ENCODE measurements at places on chromosomes 11 and 22.

- no peak for DNase-seq
Observed at GRCh38 chr11:75078233-75078632, 18.4 kb downstream of the OR2AT4 start.

DNA sequence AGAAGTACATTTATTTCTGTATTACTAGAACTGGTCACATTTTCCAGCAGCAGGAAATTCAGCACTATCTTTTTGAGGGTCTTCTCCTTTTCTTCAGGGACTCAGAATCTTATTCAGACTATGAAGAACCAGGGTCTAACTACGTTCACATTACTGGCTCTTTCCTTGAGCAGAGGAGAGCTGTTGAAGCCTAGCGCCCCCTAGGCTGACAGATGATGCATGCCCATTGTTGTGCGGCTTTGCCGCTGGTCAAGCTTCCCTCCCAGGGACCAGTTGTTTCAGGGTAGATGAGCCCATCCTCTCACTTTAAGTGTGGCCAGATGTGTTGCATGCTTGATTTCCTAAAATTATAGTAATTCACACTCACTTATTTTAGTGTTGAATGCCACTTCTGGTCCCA lies 168.2 kb upstream of the PDGFD start:
- no peak for DNase-seq

DNA sequence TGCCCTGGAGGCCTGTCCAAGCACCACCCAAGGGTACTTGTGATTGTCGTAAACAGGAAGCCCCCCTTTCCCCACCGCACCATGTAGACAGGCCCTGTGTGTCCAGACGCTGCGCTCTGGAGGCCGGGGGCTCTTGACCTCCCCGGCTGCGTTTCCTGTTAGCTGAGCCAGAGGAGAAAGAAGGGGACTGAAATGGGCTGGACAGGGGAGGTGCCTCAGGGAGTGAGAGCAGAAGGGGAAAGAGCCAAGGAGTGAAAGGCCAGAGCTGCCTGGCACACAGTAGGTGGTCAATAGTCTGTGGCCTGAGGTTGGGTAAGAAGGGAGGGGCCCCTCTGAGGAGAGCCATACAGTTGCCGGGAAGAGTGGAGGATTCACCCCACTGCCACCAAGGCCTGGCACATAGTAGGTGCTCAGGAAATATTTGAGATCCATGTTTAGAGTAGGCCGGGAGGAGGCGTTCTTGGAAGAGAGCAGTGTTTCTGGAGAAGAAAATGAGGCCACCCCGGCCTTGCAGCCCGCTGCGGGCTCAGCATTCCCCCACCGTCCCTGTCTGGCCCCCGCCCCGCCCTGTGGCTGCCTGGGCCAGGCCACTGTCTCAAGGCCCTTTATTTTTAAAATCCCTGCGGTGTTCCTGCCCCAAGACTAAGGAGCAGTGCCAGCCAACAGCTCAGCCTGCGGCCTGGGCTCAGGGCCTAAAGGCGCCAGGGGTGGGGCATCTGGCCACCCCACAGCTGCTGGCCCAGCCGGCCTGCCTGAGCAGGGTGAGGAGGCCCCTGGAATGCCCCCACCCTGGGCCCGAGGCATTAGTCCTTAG lies 13.6 kb upstream of the CDC42EP1 start:
- DNase-seq, result no peak

DNA sequence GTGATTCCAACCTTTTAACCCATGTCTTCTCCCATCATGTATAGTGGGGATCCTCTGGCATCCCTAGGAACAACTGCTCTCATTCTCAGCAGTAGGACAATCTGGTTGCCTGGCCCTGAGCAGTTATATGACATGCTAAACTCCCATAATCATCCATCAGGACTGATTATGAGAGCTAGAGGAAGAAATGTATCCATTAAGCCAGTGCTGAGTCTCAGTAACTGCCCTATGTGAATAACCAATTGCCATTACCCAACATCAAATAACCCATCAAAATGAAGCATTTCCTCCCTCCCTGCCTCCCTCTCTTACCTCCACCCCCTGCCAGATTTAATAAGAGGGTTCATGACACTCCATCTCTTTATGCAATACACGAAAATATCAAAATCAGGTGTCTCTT lies 277.6 kb downstream of the NXPE2 start:
- DNase-seq, result no peak

- DNase-seq, result no peak
Observed at GRCh38 chr11:5684036-5684645, 733 bp downstream of the TRIM5 start.

DNA sequence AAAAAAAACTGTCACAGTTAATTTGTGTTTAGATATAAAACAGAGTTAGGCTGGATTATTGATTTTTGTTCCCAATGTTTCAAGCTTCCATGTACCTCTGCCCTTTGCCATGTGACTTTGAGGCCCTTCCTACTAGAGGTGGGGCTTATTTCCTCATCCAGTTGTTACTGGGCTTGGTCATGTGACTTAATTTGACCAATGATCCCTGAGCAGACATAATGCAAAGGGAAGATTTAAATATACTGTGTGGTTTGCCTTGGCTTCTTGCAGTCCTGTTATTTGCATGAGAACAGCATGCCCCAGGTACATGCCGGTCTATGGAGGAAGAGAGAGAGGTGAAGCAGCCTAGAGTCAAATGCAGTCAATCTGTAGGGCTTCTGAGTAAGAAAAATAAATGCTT lies 347.0 kb downstream of the MIAT start:
- DNase-seq, result no peak

- no peak for DNase-seq
Observed at GRCh38 chr11:36385121-36385970, 89.3 kb downstream of the PRR5L start.

- DNase-seq, result no peak
Observed at GRCh38 chr11:6225896-6226295, 8.5 kb downstream of the FHIP1B start.

- DNase-seq, result no peak
Observed at GRCh38 chr22:22316589-22316988, 72.0 kb downstream of the VPREB1 start.

- DNase-seq, result no peak
Observed at GRCh38 chr11:84993386-84993785, 633.8 kb downstream of the DLG2 start.

- peak; percentile 23 for DNase-seq
Observed at GRCh38 chr22:46661221-46661851, 41.1 kb downstream of the GRAMD4 start.

GRCh38 chr22:43749473-43749872 lies 62.6 kb downstream of the EFCAB6 start:
- no peak for DNase-seq

- no peak for DNase-seq
Observed at GRCh38 chr11:95296165-95296564, 65.2 kb upstream of the SESN3 start.

GRCh38 chr11:88193278-88193677 lies 18.0 kb upstream of the RAB38 start:
- DNase-seq, result no peak

DNA sequence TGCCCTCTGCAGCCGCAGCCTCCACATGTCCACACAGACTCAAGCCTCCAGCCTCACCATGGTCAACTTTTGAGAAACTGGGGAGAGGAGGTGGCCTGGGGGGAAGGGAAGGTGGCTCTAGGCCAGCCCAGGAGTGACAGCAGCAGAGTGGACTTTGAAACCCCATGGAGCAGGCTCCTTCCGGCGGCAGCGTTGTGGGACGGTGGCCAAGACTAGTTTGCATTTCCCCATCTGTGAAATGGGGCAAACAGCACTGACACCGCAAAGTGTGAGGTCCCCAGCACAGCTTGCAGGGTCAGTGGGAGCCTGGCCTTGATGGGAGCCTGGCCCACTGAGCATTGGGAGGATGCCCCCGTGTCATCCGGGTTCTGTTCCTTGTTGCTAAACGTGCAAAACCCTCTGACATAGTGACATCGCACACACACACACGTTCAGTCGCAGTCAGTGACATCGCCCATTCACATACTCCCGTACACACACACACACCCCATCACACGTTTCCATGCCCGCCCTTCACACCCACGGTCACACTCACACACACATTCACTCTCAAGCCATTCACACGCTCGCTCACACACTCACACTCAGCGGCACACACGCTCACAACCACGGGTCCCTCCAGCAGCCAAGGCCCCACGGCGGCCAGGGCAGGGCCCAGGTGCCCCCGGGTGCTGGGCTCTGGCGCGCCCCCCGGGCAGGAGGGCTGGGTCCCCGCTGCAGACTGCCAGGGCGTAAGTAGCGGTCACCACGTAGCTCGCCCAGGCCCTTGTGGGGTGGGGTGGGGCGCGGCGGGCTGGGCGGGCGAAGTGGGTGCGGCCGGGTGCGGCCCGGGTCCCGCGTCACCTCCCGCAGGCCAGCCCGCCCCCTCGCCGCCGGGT lies 585 bp downstream of the CYB5R3 start:
- no peak for DNase-seq

DNA sequence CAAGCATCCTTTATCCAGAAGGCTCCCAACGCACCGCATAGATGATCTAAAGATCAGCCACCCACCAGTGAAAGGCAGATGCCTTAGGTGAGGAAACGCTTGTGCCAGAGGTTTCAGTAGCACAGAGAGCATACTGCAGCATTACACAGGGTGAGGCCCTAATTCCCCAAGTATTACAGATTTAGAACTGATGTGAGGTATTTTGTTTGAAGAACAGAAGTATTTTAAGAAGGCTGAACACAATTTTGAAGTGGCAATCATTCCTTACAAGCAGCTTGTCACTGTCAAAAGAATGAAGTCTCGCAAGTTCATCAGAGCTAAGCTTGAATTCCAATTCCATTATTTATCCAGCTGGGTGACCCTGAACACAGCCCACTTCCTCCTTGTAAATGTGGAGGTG lies 70.0 kb upstream of the FAT3 start:
- no peak for DNase-seq

DNA sequence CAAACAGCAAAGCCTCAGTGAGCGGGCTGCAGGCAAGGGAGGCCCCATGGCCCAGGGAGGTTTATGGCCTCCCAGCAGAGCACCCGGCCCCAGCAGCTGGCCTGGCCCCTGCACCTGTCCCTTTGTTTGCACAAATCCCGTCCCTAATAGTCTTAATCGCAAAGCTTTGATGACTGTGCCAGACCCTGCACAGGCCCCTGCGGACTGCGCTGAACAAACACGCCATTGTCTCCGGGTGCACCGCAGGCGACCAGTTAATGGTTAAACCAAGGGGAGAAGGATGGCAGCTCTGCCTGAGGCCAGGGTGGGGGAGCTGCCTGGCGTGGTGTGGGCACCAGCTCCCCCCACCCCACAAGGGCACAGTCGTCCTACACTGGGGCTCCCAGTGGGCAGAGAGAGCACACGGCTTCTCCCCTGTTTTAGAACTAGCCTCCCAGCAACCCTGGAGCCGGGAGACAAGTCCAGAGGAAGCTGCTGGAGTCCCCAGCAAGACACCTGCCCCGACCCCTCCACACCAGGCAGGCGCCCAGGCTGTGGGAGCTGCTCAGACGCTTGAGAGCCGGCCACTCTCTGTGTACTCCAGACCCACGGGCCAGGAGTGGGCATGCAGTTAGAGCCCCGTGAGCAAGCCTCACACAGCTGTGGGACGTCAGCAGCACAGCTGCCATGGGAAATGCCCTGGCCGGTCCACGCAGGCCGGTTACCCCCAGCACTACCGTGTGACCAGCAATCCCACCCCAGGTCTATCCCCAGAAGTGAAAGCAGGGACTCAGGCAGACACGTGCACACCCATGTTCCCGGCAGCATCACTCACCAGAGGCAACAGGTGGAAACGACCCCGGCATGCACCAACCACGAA lies 39.7 kb upstream of the TH start:
- no peak for DNase-seq

GRCh38 chr11:116994195-116994594 lies 104.0 kb downstream of the SIK3 start:
- DNase-seq, result no peak

GRCh38 chr11:8812438-8812837 lies 98.6 kb upstream of the AKIP1 start:
- no peak for DNase-seq

GRCh38 chr11:116605543-116606459 lies 167.0 kb downstream of the BUD13 start:
- DNase-seq, result no peak

DNA sequence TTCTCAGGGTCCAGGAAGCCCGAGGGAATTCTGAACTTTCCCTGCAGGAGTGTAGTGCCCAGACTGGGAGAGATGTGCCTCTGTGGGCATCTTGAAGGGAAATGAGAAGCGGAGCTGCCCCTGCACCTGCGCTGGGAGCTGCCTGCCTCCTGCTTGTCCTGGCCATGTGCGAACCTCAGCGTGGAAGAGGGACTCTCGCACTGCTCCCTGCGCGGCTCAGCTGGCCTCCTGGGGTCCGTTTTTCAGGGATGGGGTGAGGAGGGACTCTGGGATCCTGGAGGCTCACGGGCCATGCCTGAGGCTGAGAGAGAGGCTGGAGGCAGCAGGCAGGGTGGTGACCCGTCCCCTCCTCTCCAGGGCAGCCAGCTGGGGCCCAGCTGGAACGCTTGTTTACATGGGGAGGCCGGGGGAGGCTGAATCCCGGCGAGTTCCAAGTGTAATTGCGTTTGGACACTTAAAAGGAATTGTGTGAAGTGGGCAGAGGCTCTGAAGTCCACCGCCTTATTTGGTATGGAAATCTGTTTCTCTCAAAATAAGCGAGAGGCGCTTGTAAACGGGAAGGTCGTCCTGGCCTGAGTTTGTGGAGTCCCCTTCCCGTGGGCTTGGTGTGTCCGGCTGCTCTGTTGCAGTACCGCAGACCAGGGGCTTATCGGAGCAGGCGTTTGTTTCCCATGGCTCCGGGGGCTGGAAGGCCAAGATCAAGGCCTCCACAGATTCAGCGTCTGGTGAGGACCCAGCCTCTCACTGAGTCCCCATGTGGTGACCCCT lies 1.2 kb upstream of the MRGPRF start:
- DNase-seq, result no peak

DNA sequence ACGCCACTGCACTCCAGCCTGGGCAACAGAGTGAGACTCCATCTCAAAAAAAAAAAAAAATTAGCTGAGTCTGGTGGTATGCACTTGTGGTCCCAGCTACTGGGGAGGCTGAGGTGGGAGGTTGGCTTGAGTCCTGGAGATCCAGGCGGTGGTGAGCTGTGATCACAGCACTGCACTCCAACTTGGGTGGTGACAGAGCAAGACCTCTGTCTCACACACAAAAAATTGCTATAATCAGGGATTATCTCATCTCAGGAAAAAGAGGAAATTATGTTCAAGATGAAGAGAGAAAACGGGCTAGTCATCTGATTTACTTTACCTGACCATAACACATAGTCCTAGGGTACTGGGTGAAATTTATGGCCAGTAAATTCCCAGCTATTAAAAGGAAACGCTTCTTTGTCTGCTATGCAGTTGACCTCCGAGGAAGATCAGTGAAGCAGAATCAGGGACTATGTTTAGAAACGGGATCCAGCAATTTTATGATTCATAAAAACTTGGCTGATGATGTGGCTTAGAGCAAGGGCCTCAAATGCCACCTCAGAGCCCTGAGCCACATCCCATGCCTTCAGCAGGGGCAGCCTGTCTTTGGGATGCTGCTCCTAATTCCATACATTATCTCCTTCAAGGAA lies 386.2 kb downstream of the NTM start:
- DNase-seq, result no peak
